ENCODE measurements at places on chromosomes 4 and X.

GRCh38 chr4:168751263-168752225, 254.7 kb downstream of the PALLD start:
- no peak for DNase-seq

DNA sequence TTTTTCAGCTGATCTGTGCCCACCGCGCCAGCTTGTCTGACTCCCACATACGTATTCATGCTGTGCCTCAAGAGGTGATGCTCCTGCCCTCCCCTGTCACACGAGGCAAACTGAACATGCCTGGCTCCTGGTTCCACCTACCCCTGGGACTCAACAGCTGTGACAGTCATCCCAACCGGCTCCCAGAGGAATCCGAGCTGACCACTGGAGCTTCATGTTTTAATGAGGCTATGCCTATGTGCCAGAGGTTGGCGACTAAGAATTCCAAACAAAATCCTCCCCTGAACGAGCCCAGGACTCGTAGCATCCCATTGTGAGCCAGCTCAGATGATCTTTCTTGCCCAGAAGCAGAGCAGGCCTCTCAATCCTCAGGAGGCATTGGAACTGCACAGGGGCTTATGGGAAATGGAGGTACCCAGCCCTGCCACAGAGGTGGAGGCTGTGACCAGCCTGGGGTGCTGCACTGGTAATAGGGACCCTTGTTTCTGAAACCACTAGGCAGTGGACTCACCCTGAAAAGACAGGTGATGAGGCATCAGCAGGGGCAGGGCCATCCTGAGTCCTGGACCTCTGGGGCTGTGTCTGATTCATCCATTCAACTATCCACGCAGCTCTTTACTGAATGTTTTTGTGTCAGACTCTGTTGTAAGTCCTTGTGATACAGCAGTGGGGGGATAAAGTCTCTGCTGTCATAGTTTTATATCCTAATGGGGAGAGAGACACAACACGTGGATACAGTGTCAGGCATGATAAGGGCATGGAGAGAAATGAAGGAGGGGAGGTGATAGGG, 325.0 kb downstream of the EVC2 start:
- no peak for DNase-seq

- DNase-seq = no peak
These were observed 47.7 kb downstream of the PDGFRA start for GRCh38 chr4:54276641-54277430.

GRCh38 chr4:68368691-68369131, 18.8 kb upstream of the YTHDC1 start:
- DNase-seq = no peak

DNA sequence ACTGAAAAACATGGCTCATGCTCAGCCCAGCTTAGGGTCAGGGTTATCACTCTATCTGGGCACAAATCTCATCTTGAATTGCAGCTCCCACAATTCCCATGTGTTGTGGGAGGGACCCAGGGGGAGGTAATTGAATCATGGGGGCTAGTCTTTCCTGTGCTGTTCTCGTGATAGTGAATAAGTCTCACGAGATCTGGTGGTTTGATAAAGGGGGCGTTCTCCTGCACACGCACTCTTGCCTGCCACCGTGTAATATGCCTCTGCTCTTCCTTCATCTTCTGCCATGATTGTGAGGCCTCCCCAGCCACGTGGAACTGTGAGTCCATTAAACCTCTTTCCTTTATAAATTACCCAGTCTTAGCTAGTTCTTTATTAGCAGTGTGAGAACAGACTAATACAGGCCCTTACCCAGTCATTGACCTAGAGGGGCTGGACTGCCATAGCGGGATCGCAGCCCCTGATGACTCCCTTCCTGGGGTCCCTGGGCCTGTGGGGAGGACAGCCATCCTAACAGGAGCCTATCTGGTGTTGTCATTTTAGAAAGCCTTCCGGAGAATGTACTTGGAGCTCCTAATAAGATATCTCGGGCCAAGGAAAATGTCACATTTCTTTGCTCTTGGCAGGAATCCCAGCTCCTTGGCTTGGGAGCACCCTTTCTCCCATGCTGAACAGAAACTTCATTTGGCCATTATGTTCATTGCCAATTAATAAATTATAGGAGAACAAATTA, 112.6 kb downstream of the PHKA2 start:
- no peak for DNase-seq

- no peak for DNase-seq
These were observed 500.1 kb downstream of the PCDH19 start for GRCh38 chrX:99909946-99910345.

DNA sequence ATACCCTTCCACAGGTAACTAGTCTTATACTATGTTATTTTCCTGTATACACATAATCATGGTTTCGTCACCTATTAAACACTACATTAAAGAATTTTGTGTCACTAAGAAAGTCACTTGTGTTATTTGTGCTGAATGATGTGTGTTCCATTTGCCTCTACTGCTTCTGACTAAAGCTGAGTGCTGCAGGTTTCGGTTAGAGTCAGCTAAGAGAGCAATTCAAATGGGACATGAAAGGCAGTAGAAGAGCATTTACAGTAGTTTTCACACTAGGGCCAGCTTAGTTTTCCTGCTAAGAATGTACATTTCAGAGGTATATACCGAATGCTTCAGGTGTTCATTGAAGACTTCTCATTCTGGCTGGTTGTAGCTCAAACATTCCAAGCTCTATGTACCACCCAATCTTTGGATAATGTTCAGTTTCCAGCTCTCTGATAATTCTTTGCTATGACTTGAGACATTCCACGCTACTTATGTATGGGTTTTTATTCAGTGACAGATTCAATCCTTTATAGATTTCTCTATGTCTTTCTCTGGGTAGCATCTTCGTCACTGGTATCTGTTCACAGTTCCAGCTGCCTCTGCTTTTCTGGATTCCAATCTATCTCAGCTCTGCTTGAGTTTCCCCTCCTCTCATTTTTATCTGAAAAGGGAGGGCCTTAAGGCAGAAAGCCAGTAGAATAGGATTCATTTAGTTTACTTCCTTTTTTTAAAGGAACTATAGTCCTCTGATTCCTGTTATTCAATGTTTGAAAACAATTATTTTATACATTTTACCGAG, 164.4 kb downstream of the CXXC4 start:
- no peak for DNase-seq

- no peak for DNase-seq
These were observed 59.8 kb upstream of the RPL34 start for GRCh38 chr4:108560616-108561015.

- DNase-seq = peak; percentile 70
These were observed 23.4 kb downstream of the CCNI start for GRCh38 chr4:77052352-77052751.

DNA sequence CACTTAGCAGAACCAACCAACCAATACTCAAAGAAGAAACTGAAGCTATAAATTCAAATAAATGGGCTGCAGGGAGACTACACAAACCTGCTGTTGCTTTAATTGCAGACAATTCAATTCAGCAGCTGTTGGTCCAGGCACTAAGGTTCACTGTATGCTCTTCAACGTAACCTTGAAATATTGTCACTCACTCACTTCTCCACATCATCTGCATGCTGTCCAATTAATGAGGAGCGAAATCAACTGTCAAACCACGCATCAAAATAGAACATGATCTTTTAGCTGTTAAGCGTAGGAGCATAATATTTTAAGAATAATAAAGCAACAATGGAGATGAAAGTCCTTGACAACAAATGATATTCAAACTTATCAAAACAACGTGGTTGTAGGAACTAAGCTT, 17.0 kb downstream of the ENOX2 start:
- DNase-seq = no peak

DNA sequence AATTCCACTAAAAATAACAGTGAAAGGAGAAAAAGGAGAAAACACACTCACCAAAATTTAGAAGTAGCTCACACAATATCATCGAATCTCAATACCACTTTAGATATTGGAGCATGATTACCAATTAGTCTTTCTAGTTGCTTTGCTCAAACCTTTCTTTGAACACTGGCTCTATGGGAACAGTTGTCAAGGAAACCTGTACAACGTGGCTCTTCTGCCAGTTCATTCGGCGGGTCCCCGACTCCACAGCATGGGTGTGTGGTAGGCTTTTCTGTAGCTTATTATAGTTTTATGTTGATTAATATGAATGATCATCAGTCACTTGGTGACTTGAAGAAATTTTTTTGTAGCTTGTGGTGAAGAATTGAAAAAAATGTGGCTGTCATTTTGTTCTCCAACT, 50.2 kb upstream of the TMEM150C start:
- no peak for DNase-seq

DNA sequence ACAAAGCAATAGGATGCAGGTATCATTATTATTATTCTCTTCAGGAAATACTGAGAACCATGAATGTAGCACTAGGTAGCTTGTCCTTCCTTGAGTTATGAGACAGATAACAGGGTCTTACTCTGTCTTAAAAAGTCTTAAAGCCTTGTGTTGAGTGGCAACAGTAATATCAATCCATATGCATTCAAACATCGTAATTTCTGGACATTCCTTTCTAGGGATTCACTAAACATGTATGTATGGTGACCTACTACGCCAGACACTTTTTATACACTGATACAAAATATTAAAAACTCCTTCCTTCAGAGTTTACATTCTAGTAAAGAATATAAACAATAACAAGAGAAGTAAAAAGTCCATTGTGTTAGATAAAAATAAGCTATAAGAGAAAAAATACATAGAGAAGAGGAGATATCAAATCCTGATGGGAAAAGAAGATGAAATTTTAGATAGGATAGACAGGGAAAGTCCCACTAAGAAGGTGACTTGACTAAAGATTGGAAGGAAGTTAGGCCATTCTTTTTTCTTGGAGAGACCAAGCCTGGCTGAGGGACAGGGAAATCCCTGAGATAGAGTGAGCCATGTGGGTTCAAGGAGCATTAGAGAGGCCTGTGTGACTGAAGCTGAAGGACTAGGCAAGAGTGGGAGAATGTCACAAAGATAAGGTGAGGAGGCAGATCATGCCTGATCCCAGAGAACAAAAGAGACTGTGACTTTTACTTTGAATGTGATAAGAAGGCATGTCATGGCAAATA, 5.0 kb upstream of the DDX60L start:
- DNase-seq = no peak

DNA sequence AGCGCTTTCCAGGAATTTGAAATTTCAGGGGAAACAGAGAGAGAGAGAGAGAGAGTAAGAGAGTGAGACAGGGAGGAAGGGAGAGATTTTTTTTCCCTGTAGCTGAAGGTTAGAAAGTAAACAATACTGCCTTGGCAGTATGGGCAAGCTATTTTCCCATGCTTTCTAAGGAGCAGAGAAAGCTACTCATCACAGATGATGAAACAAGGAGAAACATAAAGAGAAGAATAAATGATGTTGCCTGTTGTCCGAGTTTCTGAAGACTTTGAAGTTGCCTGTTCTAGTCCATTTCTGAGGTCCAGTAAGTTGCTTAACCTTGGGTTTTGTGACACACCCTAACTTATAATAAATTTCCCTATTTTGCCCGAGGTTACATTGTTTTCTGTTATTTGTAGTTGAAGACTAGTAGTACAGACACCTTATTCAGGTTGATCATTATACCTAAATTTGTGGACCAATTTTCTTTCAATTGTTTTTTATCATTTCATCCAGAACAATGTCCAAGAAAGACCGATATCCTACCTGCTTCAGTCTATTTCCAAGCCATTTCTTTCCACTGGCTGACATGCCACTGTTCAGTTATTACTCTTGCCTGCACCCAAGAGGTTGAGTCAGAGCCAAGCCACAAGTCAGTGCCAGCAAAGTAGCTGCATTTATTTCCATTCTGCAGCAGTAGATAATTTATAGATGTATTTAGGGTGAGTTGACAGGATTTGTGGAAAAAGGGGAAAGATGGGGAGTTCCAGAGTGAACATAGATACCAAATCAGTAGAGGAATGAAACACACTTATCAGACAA, 49.7 kb upstream of the SLC16A2 start:
- DNase-seq = no peak

DNA sequence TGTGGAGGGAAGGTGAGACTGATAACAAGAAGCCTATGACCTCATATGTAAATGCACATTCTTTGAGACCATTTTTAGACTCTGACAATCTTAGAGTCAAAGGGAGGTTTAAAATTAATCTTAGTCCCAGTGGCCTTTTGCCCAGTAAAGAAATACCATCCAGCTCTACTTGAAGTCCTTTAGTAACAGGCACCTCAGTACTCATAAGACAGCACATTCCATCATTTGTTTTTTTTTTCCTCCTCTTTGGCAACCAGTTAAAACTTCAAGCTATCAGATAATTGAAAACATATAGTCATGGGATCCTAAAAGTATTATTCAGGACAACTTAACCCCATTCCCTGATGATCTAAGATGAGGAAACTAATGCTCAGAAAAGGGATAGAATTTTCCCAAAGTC, 4.6 kb downstream of the EDA2R start:
- DNase-seq = no peak

GRCh38 chr4:54657551-54658251, at the start of gene KIT:
Gene KIT (plus strand): TSS chr4:54657957. CDS start chr4:54658015, 58 bp downstream.
- DNase-seq = peak; percentile 18

- no peak for DNase-seq
These were observed 28.1 kb downstream of the SHISA3 start for GRCh38 chr4:42425146-42426065.

DNA sequence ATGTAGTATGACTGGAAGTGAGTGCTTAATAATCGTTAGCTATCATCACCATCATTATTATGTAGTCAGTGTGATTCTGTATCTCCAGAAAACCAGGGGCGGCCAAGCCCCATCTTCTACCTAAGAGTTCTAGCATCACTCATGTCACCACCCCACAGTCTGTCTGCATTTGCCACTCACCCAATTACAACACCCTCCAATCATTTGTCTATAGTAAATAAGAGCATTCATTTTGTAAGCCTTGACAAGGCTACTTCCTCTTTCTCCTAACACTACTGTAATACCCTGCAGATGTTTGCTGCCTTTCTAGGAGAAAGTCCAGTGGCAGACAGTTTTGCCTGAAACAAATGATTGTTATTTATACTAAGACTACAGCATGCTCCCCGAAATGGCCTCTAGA, 15.8 kb upstream of the IL21 start:
- DNase-seq = no peak

DNA sequence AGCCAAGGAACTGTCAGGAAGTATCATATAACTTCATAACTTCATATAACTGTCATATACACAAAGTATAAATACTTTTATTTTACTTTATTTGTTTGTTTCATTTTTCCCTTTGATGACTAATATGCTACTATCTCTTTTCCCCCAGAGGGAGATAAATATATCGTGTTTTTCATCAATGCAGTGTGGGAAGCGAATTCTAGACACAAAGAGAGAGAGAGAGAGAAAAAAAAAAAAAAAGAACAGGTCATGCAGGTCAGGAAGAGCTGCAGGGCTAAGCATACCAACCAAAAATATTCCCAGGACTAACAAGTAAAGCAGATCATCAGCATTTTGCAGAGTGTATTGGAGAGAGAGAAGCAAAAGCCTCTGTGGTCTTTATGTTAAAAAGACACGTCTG, 1849.2 kb downstream of the STIM2 start:
- no peak for DNase-seq

- no peak for DNase-seq
These were observed 135.5 kb downstream of the SOWAHB start for GRCh38 chr4:76762137-76763130.

- no peak for DNase-seq
These were observed 181.6 kb downstream of the UGT8 start for GRCh38 chr4:114780205-114780604.
